LNCaP clone FGC (cell line): ENCODE measurements at places on chromosomes 6 and 20.

DNA sequence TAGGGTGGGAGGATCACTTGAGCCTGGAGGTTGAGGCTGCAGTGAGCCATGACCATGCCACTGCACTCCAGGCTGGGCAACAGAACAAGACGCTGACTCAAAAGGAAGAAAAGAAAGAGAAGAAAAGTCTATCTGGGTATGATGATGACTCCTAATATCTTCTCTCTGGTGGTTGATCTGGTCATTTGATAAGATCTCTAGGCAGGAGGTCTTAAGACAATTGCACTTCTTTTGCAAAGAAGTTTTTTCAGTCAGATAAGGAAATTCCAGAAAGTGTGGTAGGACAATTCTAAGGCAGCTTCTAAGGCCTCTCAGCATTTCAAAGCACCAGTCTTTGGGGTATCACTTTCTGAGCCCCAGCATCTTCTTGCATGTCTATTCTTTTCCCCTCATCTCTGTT lies 7.7 kb upstream of the AIF1 start:
- no peak for DNase-seq

DNA sequence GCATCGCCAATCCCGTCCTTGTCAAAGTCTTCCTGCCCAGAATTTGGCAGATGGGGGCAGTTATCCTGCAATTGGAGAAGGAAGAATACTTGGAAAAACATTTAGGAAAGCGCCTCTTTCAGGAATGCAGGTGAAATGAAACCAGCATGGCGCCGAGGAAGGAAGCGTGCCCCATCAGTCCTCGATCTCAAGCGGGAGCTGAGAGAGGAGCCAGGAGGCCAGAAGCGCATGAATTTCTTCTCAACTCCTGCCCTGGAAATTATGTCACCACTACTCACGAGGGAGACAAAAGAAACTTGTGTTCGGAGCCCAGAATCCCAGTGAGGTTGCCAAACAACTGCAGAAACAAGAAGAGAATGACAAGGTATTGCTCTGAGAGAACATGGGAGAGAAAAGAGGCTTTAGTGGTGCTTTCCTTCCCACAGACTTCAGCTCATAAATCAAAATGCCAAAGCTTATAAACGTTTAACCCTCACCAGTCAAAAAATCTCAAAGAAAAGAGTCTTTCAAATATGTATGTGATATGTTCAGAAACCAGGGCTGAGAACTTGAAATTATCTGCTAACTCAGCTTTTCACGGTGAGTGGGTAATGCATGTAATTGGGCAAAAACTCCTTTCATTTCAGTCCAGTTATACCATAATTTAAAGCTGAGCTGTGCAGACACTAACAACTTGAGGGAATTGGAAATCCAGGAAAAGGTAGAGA lies 23.9 kb downstream of the THBS2 start:
- DNase-seq = no peak

GRCh38 chr20:39264506-39265172 lies 302.5 kb downstream of the DHX35 start:
- DNase-seq = peak; percentile 17

DNA sequence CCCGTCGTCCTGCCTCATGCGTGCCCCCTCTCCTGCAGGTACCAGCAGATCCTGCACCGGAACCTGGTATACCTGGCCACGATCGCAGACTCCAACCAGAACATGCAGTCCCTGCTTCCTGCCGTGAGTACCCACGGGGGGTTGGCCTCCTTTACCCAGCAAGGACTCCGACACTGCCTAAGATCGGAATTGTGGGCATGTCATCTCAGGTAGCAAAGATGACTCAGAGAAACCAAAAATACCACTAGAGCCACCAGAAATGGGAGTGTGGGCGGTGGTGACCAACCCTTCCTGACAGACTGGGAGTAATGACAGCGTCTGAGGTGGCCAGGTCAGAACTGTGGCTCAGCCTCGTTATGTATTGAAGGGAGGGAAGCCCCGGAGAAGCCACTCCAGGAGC lies 16.3 kb downstream of the SS18L1 start:
- DNase-seq = no peak

- DNase-seq = no peak
These were observed 111.5 kb upstream of the CCN2 start for GRCh38 chr6:132062626-132063025.

GRCh38 chr6:38955861-38956260 lies 92.7 kb upstream of the GLP1R start:
- DNase-seq = peak; percentile 60

DNA sequence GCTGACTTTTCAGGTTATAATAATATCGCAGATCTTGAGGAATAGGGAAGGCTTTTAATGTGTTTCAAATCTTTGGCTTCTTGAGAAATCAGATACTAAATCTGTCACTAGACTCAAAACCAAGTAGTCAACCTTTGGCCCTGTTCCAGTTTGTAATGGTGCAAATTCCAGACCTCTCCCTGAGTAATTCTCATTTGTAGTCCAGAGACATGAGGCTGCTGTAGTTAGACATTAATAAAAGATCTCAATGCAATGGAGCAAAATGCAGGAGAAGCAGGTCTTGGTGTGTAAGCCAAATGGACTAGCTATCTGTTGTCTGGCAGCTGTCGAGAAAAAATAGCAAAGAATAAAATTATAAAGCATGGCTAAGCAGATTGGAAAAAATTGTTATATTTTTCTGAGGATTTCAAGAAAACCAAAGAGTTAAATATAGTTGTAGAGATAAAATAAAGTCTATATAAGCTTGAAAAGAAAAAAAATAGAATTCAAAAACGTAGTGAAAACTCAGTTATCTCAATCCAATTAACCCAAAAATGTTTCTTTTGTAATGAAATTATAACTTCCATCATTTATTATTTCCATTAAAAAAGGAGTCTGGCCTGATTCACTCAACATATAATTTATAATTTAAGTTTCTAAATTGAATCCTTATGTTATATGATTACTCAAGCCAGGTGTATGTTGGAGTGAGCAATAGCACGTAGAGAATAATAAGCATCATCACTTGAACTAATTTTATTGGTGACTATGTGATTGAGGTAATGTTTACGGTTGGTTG lies 161.5 kb upstream of the ADGRB3 start:
- no peak for DNase-seq

GRCh38 chr6:136439514-136440190 lies 110.6 kb downstream of the MAP7 start:
- DNase-seq = no peak

- DNase-seq = no peak
These were observed 148.2 kb upstream of the PMEPA1 start for GRCh38 chr20:57857969-57858368.

- no peak for DNase-seq
These were observed 2.7 kb downstream of the MYB start for GRCh38 chr6:135183532-135184440.

- no peak for DNase-seq
These were observed 40.5 kb upstream of the BHLHE23 start for GRCh38 chr20:63047267-63047666.

DNA sequence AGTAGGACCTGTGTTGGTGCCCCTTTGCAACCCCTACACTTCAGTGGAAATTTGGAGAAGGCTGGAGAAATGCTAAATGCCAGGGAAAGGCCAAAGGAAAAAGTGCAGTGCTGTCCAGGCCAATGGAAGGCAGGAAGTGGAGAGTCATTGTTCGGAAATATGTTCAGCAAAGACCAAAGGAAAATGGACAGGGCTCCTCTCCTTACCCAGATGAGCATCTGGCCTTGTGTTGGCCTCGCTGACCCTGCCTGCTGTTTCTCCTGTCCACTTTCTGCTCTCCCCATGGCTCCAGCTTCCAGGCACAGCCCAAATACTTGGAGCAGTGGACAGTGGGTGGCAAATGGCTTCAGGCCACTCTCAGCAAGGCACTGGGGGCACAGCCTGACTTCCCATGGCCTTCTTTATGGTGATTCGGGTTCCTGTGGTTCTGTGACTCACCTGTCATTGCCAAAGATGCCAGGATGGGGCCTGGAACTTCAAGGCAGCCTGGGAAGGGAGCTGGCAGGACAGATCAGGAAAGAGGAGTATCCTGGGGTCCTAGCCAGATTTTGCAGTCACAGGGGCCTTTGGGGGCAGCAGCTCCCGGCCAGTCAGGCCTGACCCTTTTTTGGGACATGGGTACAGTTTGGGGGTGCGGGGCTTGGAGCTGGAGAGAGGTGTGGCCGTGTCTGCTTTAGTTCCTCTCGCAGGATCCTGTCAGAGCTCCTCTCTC lies 190.9 kb upstream of the SLC24A3 start:
- no peak for DNase-seq

- no peak for DNase-seq
These were observed 16.8 kb downstream of the TRIM15 start for GRCh38 chr6:30180145-30180544.

DNA sequence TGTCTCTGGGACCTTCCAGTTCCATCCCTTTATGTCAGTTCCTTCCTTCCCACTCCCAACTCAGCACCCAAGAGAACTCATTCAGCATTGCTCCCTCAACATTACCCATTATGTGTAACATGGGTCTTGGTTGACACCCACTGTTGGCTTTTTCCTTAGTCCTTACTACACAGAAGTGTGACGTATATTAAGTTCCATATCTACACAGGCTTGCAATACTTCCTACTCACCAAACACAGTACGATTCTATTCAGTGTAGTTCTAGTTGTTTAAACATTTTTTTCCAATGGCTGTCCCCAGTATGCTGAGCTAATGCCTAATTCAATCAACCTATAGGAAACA lies 37.7 kb downstream of the ARHGAP18 start:
- DNase-seq = no peak

DNA sequence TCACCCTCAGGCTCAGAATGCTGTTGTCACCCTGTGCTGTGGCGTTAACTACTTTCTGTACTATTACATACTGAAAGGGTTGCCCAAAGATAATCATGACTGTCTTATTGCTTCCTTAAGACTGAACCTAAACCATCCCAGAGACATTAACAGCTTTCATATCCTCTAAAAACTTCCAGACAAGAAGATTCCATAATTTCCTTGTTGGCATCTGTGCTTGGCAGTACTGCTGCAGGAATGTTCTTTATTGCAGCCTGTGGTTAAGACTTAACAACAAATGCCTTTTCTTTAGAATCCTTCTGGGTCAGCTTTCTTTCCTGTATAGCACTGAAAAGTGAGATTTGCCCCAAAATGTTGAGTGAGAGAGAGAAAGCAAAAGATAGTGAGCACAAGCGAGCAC lies 109.7 kb downstream of the GJA10 start:
- no peak for DNase-seq

DNA sequence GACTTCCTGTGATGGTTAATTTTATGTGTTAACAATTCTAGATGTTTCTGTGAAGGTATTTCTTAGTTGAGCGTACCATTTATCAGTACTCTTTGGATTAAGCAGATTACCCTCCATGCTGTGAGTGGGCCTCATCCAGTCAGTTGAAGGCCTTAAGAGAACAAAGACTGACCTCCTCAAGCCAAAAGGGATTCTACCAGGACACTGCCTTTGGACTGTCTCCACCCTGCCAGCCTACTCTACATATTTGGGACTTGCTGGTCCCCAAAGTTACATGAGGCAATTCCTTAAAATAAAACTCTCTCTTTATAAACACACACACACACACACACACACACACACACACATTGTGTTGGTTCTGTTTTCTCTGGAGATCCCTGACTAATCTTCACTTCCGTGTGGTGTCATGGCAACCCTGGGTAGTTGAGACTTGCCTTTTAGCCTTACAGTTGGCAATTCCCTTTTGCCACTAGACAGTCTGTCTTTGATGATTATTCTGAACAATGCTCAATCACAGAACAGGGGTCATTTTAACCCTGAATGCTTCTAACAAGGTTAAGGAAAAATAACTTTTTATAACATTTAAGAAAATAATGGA lies 32.2 kb downstream of the MRAP2 start:
- DNase-seq = no peak

- no peak for DNase-seq
These were observed 2.0 kb upstream of the CRIP3 start for GRCh38 chr6:43310624-43311023.

GRCh38 chr6:33683051-33683571 lies 28.4 kb downstream of the UQCC2 start:
- DNase-seq = no peak

GRCh38 chr20:47572105-47572729 lies 70.5 kb downstream of the NCOA3 start:
- DNase-seq = no peak

DNA sequence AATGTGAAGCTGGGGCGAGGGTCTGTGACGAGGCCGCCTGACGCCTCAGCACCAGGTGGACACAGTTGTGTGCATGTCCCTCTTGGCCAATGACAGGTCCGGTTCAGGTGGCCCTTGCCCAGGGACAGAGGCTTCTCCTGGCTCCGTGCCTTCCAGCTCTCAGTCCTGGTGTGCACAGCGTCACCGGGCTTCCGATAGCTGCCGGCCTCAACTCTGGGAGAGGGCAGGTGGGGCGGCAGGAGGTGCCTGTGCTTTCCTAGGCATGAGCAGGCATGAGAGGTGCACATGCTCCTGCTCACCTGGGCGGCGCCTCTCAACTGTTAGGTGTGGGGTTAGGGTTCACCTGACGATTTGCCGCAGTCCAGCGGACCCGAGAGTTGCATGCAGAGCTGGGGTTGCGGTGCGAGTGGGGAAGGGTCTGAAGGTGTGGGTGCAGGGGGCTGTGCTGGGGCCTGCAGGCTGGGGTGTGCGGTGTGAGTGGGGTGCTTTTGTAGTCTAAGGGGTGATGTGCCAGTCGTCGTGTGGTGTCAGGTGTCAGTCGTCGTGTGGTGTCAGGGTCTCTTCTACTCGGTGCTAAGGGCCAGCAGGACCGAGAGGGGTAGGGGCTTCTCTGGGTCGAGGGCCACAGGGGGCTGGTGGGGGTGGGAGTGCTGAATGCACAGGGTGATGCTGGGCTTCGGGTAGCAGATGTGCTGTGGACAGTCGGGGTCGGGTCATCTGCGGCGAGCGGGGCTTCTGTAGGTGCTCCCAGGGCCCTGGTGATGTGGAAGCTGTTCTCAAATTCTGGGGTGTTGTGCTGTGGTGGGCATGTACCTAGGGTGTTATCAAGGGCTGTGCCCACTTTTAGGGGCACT lies 3.8 kb upstream of the SOX18 start:
- no peak for DNase-seq

DNA sequence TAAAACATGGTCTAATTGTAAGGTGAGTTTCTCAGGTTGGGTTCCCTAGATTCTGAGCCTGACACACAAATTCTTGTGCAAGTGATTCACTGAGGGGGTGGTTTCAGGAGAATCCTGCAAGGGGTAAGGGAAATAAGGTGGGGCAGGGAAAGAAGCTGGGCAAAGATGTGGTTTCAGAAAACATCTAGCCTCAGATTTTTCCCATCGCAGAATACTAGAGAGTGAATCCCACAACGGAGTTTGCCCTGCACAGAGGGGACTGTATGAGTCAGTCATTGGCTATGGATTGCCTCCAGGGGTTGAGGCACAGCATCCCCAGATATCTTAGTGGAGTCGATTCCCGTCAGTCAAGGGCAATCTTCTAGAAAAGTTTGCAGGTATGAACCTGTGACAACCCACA lies 65.2 kb downstream of the PRL start:
- no peak for DNase-seq
